PC-3 (cell line): ENCODE measurements at places on chromosomes 3 and 15. TPM values are rescaled to one million over a fixed set of nuclear protein-coding genes. Genes with fewer than 3 reads are reported as not detected.
A peak's percentile ranks its signal among the peaks of the same experiment; 100 is the strongest.

Gene KIF7
- 18.8 and 27.2 TPM in 2 replicates for total RNA-seq

Gene C3orf85
- total RNA-seq = not detected in 2 replicates

Gene MKRN3
- 0.18 and 1.8 TPM in 2 replicates for total RNA-seq

GRCh38 chr15:62606376-62607113 is 436.0 kb upstream of the TPM1 start:
- peak; percentile 94 for DNase-seq

DNA sequence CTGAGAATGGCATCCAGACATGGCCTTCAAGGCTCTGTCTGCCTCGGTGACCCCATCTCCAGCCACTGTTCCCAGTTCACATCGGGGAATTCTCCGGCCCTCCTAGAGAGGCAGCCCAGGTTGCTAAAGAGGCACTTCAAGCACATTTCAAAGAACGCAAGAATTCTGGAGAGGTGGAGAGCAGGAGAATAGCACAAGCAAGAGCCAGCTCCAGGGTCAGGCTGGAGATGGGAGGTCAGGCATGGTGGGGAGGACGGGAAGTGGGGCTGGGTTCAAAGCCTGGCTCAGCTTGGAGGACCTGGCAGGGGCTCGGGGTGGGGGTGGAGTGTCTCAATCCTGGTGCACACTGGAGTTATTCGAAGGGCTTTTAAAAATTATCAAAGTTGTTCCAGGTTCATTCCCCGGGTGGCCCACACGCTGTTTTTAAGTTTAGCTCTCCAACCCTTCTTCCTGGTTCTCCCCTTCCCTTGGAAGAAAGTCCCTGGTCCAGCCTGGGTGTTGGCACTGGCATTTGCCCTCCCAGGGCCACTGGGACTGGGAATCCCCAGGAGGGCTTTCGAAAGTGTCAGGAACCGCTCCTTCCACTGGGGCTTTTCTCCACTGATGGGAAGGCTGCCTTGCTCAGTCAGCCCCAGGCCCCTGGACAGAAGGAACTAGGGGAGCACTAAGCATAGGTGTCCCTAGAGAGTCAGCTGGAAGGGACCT is 35.8 kb downstream of the ZNF710 start:
- no peak for DNase-seq
